ENCODE measurements at places on chromosomes 16 and 17.

DNA sequence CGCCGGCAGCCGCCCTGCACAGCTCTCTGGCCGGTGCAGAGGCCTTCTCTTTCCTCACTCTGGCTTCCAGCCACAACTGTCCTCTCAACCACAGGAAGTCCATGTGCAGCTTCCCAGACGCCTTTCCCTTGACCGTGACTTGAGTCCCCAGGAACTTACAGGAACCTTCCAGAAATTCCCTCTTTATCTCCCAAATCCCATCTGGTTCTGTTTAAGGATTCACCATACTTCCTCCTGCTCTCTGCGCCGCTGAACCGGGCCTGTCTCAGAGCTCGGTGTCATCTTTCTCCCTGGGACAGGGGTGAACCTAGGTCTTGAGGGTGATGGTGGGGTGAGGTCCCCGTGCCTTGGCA is 65.2 kb upstream of the ZNF469 start:
- no peak for DNase-seq

- DNase-seq, result no peak
Measured at GRCh38 chr17:2369551-2370210, 31.2 kb downstream of the MNT start.

- DNase-seq, result no peak
Measured at GRCh38 chr17:72249441-72249840, 128.6 kb downstream of the SOX9 start.

- no peak for DNase-seq
Measured at GRCh38 chr16:85221771-85222154, 109.5 kb upstream of the CIBAR2 start.

- DNase-seq, result no peak
Measured at GRCh38 chr16:9159839-9160550, 68.6 kb downstream of the HAPSTR1 start.

GRCh38 chr17:35404360-35404759 is 27.9 kb downstream of the SLFN12 start:
- no peak for DNase-seq

GRCh38 chr16:50735629-50736122 is 6.2 kb upstream of the CYLD start:
- DNase-seq, result no peak

GRCh38 chr17:7465597-7466275 is 13.7 kb downstream of the ZBTB4 start:
- no peak for DNase-seq

GRCh38 chr17:4436846-4437245 is 3.1 kb downstream of the SPNS3 start:
- no peak for DNase-seq

DNA sequence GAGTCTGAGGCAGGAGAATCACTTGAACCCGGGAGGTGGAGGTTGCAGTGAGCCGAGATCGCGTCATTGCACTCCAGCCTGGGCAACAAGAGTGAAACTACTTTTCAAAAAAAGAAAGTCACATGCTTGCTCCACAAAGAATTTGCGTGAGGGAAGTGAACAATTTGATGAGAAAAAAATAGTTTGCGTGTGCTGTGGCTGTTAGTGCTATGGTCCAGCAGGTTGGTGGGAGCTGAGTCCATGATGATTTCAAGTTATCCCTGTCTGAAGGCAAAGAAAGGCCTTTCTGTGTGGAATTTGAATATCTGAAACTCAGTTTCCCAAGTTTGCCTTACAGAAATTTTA is 21.0 kb downstream of the PRCD start:
- DNase-seq, result no peak

DNA sequence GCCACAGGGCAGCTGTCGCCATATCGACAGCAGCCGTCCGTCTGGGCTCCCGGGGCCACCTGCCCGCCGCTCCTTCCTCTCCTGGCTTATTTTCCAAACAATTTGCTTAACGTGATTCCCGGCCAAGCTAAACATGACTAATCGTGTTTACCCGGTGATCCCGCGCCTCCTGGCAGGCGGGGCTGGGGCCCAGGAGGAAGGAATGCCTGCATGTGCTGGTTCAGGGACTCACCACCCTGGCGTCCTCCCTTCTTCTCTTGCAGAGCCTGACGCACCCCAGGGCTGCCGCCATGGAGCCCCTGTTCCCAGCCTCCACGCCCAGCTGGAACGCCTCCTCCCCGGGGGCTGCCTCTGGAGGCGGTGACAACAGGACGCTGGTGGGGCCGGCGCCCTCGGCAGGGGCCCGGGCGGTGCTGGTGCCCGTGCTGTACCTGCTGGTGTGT is 6.1 kb downstream of the SSTR5 start:
- no peak for DNase-seq

DNA sequence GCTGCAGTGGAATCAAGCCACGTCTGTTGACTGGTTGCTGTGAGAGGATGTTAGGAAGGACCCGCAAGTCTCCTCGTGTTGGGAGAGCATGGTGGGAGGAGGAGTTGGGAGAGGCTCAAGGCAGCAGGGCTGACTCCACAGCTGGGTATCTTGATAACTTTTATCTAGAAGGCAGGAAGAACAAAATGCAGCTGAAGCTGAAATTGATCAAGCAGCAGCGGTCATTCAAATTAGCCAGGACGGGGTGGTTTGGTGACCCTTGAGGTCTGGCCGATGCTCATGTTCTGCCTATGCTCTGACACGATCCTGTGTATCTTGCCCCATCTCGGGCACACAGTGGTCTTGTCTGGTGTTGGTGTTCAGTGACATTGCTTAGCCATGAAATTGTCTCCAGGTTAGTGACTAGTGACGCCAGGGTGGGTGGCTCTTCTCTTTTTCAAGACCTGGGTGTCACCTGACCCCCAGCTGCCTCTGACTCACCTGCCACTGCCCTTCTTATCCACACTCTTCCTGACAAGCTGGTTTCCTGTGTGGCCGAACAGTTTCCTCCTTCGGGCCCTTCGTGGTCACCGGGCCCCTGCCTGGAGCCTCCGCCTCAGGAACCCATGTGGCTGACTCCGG is 19.1 kb downstream of the NPTX1 start:
- DNase-seq, result no peak
